Hematopoietic multipotent progenitor cell treated with erythropoietin and hydrocortisone succinate and interleukin-3 and kit ligand, for 8 days (in vitro differentiated cells): ENCODE measurements at places on chromosomes 3 and 15.

DNA sequence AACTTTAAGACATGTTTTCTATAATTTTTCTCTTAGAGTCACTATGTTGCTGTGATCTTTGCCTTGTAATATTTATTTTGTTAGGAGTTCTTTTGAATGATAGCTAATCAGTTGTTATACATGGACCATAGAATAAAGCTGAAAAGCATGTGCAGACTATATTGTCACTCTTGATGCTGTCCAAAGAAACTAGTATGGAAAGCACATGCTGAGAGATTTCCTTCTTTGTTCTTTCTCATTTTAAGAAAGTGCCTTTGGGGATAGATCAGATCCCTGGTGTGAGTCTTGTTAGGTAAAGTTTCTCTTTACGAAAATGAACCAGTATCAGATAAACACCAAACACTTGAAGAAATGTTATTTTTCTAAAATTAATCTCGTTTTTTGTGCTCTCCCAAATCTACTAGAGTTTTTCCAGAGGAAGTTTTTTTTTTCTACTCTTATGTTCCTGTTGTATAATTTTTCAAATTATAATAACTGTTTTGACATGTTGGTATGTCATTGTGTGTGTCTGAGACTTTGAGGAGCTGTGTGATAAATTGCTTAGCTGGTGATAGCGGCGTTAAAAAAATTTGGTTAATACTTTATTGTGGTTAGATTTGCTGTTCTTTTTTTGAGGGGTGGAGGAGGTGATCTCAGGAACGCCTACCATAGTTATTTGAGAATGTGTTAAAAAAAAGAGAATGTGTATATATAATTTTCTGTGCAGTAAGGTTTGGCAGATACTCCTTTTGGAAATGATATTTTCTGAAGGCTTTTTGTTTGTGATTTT, 2.2 kb downstream of the PIAS1 start:
- no peak for DNase-seq

- DNase-seq = no peak
Observed at GRCh38 chr3:65246561-65246960, 558.8 kb upstream of the ADAMTS9 start.

DNA sequence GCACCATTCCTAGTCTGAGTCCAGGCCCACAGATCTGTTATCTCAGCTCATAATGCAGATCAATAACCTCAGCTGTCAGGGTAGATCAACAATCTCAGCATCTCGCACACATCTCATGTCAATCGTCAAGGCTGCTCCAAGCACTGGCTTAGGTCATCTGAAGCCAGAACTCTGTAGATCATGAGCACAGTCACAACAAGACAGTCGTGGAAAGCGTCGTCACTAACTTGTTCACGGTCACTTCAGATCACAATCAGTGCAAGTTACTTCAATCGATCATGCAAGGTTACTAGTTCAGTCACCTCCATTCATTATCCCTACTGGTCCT, 71.8 kb downstream of the RBPMS2 start:
- DNase-seq = no peak

DNA sequence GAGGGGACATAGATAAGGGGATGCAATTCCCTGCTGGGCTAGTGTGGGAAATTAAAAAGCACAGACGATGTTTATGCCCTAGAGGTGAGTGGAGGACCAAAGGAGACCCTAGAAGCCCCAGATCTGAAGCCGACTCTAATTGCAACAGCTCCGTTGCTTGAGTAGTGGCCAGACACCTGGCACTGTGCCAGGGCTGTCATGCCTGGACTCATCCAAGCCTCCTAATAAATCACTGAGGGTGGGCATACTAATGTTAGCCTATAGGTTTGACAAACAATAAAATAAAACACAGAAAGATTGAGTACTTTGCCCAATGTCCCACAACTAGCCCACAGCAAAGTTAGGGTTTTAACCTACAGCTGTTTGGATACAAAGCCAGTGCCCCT, 25.4 kb upstream of the MRPS22 start:
- no peak for DNase-seq

DNA sequence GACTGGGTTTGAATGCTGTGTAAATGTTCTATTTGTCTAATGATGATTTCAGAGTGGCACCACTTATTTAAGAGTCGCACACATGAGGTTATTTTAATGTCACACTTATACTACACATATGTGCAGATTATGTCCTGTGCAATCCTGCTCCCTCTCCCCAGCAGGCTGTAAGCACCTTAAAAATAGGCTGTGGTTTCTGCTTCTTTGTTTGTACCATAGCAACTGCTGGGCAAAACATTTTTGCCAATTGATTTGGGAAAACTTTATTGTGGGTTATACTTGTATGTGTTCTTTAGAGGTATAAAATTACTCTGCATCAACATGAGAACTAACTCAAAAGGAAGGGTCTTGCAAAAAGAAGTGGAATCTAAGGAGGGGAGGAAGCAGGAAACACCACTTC, 318.5 kb downstream of the NTRK3 start:
- no peak for DNase-seq

GRCh38 chr15:80019168-80019745, 40.2 kb upstream of the ZFAND6 start:
- no peak for DNase-seq

DNA sequence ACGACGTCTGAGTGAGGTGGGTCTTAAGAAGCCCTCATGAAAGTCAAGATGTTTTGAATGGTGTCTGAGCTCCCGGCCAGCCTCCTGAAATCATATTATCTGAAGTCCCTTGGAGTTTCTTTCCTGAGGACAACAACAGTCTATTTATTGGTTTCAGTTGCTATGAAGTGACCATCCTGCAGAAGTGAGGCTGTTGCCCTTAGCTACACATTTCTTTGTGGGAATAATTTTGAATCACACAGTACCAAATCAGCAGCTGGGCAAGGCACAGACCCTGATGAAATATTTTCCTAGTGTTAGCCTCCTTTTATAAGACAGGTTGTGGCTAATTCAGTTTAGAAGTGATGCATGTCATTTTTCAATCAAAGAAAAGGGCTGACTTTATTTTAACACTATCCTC, 220.7 kb upstream of the AZI2 start:
- DNase-seq = no peak

DNA sequence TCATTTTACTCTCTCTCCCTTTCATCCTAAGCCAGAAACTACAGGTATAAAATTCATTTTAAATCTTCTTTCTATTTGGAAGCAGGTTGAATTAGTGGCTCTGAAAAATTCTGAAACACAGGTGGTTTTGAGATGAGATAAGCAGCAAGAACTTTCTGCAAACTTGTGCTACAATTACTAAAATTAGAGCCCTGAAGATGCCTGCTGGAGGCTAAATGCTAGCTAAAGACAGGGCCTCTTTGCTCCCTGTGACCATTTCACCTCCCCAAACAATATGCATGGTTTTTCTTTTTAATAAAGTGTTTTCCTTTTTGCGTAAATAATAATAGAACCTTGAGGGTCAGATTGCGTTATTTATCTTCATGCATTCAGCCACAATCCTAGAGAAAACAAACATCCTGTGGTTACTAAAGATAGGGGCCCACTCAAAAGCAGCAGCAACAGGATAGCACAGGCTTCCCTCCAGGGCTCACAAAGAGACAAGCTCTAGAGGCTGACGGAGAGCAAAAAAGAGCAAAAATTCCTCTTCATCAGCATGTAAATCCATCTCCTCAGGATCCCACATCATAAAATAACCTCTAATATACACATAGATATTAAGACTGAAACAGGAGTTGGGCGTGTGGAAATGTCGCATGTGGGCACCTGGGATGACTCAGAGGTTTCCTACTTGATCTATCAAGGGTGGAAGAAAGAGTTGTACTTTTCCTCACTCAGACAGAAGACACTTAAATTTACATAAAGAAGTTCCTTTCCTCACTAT, 26.5 kb upstream of the CP start:
- no peak for DNase-seq

GRCh38 chr15:64070965-64071851, 22.4 kb downstream of the CIAO2A start:
- DNase-seq = no peak

GRCh38 chr3:82178291-82178690, 416.8 kb upstream of the GBE1 start:
- DNase-seq = no peak

- DNase-seq = no peak
Observed at GRCh38 chr3:29822071-29822470, 541.2 kb downstream of the RBMS3 start.

GRCh38 chr3:133853063-133853924, 42.4 kb downstream of the RAB6B start:
- no peak for DNase-seq
